ENCODE measurements at places on chromosomes 1 and 21. TPM values are rescaled to one million over a fixed set of nuclear protein-coding genes. Genes with fewer than 3 reads are reported as not detected.
A peak's percentile ranks its signal among the peaks of the same experiment; 100 is the strongest.

Gene HMGN1
- 162 TPM for polyA plus RNA-seq

Gene MAST2
- polyA plus RNA-seq = 27.4 TPM

DNA sequence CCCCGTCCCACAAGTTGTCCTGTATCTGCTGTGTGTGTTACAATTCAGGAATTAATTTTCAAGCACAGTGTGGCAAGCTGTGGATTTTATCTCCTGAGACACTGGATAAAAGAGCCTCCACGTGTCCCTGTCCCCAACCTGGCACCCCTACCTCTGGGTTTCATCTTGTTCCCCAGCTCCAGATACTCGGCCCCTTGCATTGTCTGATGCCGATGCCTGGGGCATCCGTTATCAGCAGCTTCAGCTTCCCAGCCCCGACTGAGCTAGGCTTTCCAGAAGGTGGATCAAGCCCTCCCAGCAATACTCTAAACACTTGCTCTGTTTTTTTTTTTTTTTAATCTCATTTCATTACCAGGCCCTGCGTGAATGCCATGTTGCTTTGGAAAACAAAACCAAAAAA is 159.4 kb downstream of the PLXNA2 start:
- no peak for DNase-seq

DNA sequence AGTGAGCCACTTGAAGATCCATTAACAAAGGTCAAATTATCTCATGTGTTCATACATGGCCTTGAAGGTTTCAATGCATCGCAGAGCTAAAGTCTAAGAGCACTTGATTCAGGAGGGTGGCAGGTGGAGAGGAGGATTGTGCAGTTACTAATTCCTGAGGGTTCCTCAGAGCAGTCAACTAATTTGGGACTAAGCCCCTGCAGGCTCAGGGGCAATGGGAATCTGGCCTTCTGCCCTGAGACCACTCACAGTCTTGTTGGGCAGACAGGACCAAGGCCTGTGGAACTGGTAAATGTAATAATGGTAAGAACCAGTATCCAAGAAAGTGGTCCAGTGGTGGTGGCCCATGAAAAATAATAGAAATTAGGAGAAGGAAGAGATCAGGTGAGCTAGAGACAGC is 127.4 kb upstream of the HMGB4 start:
- no peak for DNase-seq

DNA sequence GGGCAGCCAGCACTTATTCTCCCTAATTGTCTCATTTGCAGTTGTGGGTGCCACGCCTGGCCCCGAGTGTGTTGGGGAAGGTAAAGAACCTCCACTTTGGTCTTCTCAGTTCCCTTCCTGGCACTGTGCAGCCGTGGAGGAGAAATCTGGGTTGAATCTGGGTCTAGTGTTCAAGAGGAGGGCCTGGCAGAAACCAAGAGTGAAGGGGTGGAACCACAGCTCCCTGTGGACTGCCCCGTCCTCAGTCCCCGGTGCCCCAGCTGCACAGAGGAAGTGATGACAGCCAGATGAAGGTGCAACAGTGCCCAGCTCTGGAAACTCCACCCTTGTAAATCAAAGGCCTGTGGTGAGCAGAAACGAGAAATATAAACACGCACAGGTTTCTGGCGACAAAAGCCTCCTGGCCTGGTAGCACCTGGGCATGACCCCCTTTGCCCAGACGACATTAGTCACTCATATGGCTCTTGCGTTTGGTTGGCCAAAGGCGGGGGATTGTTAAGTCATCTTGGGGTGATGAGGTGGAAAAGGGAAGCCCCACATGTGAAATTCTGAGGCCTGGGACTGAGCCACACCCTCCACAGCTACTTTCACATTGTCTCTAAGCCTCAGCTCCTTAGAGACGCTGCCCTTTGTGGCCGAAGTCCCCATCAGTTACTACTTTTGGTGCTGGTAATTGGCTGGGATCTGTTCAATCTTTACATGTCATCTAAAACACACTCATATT is 4.2 kb upstream of the ECE1 start:
- DNase-seq = no peak

- DNase-seq = no peak
Measured at GRCh38 chr1:69932760-69933159, 272.6 kb downstream of the LRRC40 start.

DNA sequence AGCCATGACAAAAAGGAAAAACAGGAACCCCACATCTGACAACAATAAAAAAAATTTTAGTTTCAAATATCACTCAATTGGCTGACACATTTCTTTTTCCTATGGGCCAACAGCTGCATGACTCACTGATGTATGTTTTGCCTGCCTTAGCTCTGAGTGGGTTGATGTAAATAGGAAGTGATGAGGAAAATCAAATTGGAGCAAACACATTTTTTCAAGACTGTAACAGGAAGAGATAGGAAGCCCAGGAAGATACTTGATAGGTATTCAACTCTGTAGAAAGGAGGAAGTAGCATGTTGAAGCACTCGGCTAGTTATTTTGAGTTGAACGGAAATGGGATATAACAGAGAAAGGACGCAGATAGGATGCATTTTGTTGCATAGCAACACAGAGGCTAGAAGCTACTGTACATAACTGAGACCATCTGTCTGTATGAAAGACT is 168.0 kb upstream of the NR5A2 start:
- peak; percentile 97 for DNase-seq
